T follicular helper cell (primary cell): ENCODE measurements at places on chromosomes 11 and 22.

- no peak for DNase-seq
These were observed 45.6 kb downstream of the IGLL5 start for GRCh38 chr22:22933100-22933806.

GRCh38 chr11:90774727-90775566, 552.1 kb upstream of the CHORDC1 start:
- DNase-seq, result no peak

GRCh38 chr11:63622323-63622722, 8.1 kb upstream of the PLAAT3 start:
- DNase-seq, result no peak

- DNase-seq, result no peak
These were observed 4.2 kb downstream of the APOBEC3H start for GRCh38 chr22:39101226-39101625.

GRCh38 chr11:112884012-112884767, 77.0 kb upstream of the NCAM1 start:
- no peak for DNase-seq

DNA sequence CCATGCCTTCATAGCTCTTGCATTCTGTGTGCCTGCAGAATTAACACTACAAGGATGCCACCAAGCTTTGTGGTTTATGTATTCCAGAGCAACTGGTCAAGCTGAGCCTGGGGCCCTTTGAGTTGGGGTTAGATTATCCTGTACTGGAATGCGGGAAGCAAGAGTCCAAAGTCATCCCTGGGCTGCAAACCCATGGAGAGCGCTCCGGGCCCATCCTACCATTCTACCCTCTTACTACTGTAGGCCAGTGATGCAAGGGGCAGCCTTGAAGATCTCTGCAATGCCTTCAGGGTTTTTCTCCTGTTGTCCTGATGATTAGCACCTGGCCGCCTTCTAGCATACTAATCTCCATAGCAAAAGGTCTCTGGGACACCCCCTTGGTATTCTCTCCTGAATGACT, 51.3 kb downstream of the TUG1 start:
- no peak for DNase-seq
